ENCODE measurements at places on chromosomes 13 and 19.

- DNase-seq: no peak
These were observed 951 bp upstream of the MTUS2 start for GRCh38 chr13:28819046-28819730.

- DNase-seq: no peak
These were observed 64.4 kb downstream of the DGKH start for GRCh38 chr13:42112864-42113263.

GRCh38 chr19:52212572-52213255 lies 22.9 kb downstream of the PPP2R1A start:
- DNase-seq: no peak

DNA sequence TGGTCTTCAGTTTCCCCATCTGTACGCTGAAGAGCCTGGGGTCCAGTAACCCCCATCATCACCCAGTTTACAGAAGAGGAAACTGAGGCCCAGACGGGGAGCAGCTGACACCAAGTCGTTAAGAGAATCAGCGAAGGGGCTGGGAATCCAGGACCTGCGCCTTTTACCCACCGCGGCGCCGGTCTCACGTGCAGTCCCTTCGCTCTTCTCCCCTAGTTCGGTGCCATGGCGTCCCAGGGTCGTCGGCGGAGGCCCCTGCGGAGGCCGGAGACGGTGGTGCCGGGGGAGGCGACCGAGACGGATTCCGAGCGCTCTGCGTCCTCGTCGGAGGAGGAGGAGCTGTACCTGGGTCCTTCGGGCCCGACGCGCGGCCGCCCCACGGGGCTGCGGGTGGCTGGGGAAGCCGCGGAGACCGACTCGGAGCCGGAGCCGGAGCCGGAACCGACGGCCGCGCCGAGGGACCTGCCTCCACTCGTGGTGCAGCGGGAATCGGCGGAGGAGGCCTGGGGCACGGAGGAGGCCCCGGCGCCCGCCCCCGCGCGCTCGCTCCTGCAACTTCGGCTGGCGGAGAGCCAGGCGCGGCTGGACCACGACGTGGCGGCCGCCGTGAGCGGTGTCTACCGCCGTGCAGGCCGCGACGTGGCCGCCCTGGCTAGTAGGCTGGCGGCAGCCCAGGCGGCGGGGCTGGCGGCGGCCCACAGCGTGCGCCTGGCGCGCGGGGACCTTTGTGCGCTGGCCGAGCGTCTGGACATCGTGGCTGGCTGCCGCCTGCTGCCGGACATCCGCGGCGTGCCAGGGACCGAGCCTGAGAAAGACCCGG lies 698 bp downstream of the BLOC1S3 start:
- no peak for DNase-seq

GRCh38 chr13:96000069-96000468 lies 53.1 kb downstream of the UGGT2 start:
- DNase-seq: no peak

Data from foreskin keratinocyte (primary cell).